Activated CD8-positive, alpha-beta memory T cell treated with anti-CD3 and anti-CD28 coated beads for 4 hours (primary cell): ENCODE measurements at places on chromosomes 5 and 9.

- no peak for DNase-seq
These were observed 31.5 kb upstream of the FAM170A start for GRCh38 chr5:119597728-119598298.

DNA sequence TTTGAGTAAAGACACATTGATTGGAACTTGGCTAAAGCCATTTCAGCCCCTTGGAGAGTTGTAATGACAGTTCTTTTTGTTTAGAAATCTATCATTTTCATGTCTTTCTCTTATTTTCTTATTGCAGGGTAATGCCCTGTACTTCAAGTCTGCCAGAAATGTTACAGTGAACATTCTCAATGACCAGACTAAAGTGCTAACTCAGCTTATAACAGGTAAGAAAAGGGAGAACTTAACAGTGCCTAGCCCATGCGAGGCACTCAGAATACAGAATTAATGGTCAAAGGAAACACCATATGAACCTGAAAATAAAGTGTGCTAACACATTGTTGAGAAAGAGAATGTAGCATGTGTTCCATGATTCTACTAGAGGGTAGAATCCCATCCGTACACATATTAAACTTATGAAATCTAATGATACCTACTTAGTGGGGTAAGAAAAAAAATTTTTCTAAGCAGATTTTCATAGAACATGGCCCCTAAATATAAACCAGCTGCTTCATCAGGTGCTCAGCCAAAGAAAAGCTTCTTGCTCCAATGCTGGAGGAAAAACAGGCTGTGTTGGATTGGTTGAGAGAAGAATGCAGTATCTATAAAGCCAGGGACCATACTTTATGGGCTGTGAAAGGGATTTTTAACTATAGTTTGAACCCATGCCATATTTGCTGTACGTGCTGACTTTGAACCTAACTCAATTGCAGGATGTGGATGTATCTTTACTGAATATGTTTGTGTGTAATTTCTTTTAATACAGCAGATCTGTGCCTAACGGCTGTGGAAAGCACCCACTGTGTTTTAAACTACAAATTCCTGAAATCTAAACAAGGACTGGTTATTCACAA, 260.8 kb upstream of the PPP1R2B start:
- no peak for DNase-seq

- no peak for DNase-seq
These were observed 107.9 kb upstream of the SELENOP start for GRCh38 chr5:42919600-42919999.

GRCh38 chr5:146081556-146081955, 23.8 kb downstream of the PLAC8L1 start:
- no peak for DNase-seq

DNA sequence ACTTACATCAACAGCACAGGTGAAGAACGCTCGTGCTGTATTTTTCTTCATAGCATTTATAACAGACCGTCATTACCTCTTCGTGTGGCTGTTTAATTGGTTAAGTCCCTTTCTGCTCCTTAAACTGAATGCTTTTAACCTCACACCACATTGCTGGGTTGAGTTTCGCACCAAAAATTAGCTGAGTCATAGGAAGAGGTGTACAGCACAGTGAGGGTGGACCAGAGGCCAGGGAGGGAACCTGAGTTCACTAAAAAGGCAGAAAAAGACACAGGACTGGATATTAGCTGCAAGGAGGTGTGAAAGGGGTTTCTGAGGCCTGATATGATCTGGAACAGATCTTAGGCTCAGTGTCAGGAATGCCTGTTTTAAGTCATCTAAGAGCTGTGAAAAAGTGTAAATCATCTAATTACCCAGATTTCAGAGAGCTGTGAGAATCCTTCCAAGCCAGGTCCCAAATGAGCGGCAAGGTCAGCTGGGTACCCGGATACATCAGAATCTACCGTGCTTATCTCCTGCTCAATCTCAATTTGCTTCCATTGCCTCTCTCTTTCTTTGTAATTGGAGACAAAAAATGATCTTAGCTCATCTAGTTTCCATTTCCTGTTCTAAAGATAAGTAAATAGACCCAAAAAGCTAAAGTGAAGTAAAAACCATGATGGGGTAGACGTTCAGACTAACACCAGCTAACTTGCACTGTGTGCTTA, 7.1 kb upstream of the CFAP90 start:
- no peak for DNase-seq

- no peak for DNase-seq
These were observed 215.7 kb downstream of the ICE1 start for GRCh38 chr5:5638211-5638610.

DNA sequence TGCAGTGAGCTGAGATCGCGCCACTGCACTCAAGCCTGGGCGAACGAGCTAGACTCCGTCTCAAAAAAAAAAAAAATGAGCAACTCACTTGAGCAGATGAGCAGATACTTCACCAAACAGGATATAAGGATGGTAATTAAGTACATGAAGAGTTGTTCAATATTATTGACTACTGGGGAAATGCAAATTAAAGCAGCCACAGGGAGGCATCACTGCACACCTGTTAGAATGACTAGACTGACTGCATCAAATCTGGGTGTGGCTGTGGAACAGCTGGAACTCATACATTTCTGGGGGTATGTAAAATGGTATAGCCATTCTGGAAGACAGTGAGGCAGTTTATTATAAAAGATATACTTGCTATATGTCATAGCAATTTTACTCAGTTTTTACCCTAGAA, 93.0 kb downstream of the WNK2 start:
- no peak for DNase-seq

DNA sequence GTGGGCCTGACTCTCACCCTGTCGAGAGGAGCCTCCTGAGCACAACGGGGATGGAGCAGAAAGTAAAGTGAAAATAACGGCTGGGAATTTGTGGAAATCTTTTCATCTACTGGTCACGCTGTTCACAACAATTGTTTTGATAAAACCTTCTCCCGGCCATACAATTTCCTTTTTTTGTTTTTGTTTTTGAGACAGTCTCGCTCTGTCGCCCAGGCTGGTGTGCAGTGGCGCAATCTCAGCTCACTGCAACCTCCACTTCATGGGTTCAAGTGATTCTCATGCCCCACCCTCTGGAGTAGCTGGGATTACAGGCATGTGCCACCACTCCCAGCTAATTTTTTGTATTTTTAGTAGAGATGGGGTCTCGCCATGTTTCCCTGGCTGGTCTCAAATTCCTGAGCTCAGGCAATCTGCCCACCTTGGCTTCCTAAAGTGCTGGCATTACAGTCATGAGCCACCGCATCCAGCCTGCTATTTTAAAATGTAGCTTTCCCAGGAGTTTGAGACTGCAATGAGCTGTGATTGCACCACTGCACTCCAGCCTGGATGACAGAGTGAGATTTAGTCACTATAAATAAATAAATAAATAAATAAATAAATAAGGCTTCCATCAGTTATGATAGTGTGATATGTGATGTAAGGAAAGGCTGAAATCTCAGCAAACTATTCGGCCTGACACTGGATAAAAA, 73.5 kb upstream of the PTGER4 start:
- no peak for DNase-seq

- DNase-seq = no peak
These were observed 1.5 kb upstream of the DPP7 start for GRCh38 chr9:137116027-137116507.

- no peak for DNase-seq
These were observed 18.9 kb upstream of the SLC30A5 start for GRCh38 chr5:69074664-69075521.

- DNase-seq = no peak
These were observed 57.1 kb downstream of the RPS23 start for GRCh38 chr5:82221020-82221419.

DNA sequence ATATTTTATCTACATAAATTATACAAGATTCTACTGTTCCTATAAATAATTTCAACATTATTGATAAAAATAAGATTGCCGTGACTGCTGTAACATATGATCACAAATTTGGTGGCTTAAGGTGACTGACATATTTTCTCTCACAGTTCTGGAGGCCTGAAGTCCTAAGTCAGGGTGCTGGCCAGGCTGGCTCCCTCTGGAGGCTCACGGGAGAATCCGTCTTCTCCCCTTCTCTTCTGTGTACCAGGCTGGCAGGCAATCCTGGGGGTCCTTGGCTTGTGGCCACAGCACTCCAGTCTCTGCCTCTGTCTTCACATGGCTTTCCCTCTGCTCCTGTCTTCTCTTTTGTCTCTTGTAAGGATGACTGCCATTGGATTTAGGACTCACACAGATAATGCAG, 31.7 kb upstream of the IRX2 start:
- no peak for DNase-seq

DNA sequence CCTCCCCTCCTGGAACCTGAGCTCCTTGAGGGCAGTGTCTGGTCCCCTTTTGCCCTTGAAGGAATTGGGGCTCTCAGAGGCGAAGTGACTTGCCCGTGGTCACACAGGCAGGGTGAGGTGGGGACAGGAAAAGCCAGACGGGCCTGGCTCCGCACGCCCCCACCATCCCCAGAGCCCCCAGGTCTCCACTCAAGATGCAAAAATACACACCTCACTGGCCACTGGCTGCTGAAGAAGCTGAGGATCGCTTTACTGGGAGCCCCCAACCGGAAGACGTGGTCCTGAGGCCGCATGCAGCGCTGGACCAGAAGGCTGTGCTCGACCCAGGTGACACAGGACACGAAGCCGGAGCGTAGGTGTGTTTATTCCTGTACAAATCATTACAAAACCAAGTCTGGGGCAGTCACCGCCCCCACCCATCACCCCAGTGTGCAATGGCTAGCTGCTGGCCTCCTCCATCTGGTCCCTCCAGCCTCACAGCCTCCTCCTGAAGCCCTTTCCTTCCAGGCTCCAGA, 7.6 kb upstream of the AK1 start:
- DNase-seq = no peak

DNA sequence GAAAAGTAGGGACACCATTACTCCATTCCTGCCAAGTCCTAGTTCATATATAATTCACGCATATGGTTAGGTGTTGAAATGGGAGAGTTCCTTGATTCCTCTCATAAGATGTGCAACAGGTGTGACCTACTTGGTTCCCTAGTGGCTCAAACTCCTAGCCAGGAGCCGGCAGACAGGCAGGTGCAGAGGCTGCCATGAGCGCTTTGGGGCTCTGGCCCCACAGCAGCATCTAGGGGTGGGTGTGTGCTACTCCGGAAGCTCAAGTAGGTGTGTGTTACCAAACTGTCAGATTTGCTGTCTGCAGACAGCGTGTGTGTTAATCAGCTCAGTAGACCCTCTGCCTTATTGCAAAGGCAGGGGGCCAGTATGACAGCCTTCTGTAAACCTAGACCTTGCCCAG, 1652.4 kb upstream of the ACO1 start:
- no peak for DNase-seq

DNA sequence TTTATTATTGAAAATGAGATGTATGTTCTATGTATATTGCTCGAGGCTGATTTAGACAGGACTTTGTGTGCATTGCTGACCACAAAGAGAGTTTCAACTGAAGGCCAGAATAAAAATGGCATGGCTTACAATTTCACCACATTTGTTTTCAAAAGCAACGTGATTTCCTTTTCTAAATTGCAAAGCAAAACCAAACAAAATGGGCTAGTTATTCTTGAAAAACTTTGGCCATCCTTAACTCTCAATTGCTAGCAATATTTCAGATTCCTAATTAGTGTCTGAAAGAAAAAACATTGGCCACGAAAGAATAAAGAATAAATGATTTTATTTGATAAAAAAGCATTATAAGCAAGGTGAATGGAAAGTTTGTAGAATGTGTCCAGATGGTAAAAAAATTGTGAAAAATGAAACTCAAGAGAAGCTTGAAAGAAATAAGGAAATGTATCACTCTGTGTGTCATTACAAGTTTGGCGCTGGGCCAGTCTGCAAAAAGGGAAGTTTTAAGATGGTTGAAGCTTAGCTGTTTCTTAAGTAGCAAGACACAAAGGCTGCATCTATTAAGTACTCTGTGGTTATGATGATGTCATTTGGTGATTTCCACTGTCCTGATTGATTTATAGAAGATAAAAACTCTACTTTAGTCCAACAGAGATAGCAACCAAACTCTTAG, 89.2 kb upstream of the PRLR start:
- no peak for DNase-seq

DNA sequence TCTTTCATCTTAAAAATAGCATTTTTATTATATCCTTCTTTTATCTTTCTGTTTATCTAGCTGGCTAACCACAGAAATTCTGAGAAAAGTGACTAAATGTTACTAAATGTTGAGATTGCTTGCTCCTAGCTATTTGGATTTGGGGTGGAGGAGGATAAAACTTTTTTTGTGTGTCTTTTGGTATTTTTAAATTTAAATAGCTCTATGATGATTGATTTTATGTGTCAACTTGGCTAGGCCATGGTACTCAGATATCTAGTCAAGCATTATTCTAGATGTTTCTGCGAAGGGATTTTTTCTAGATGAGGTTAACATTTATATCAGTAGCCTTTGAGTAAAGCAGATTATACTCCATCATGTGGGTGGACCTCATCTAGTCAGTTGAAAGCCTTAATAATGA, 75.0 kb downstream of the GCNT1 start:
- no peak for DNase-seq

DNA sequence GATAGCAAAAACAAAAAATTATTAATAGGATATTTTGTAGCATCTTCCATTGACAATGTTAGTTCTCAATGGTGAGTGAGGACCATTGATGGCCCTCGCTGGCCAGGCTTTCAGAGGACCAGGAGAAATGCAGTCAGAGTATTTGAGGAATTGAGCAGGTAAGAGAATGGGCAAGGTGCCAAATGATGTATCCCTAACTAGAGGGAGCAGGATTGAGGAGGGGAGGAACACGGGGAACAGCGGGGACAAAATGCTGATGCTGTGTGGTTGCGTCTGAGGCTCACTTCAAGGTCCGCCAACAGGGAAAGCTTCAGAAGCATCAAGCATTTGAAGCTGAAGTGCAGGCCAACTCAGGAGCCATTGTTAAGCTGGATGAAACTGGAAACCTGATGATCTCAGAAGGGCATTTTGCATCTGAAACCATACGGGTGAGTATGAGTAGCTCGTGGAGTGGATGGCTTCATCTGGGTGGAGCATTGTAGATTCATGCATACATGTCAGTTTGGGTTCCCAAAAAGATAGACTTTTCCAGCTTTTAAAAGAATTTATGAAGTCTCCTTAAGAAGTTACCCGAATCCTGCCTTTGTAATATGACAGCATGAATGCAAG, 16.2 kb downstream of the SPTAN1 start:
- no peak for DNase-seq

GRCh38 chr5:83029912-83030311, 47.3 kb downstream of the TMEM167A start:
- no peak for DNase-seq

GRCh38 chr5:166024970-166025369, 2266.5 kb upstream of the WWC1 start:
- no peak for DNase-seq

- no peak for DNase-seq
These were observed 13.9 kb downstream of the C9orf50 start for GRCh38 chr9:129607027-129607387.

DNA sequence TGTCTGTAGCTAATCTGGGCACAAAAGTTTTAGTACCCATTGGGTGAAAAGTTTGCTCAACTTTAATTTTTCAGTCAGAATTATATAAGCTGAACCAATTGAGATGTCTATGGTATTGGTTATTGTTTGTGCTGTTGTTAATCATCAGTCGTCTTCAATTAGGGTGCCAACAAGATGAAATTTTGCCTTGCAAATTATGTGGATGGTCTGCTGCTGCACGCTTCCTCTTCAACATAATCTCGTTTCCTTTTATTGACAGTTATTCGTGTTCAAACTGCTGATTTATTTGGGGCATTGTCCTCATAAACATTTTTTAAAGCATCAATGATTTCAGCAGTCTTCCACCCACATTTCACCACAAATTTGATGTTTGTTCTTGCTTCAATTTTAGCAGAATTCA, 194.0 kb downstream of the HTR1A start:
- no peak for DNase-seq

- no peak for DNase-seq
These were observed 276.3 kb downstream of the EPB41L4A start for GRCh38 chr5:112142769-112143270.
